ENCODE measurements at places on chromosomes 1 and 21.

DNA sequence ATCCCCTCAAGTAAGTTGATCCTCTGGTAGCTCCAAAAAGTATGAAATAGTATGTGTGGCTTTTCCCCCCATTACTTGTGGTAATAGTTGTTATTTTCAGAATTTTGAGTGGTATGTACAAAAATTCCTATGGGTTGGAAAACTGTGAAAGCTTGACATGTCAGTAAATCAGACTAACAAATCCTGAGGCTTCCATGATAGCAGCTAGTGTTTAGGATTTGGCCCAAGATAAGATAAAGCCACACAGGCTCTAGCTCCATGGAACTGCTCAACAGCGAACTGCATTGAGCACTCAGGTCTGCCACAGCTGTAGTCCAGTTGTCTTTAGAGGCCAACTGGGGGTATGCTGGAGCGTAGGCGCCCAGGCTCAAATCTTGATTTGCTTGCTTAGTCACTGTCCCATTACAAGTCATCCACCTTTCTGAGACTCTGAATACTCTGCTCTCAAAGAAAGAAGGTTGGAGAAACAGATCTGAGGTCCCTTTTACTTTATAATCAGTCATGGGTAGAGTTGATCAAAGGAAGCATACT, 28.7 kb downstream of the ATP1A1 start:
- DNase-seq, result no peak

DNA sequence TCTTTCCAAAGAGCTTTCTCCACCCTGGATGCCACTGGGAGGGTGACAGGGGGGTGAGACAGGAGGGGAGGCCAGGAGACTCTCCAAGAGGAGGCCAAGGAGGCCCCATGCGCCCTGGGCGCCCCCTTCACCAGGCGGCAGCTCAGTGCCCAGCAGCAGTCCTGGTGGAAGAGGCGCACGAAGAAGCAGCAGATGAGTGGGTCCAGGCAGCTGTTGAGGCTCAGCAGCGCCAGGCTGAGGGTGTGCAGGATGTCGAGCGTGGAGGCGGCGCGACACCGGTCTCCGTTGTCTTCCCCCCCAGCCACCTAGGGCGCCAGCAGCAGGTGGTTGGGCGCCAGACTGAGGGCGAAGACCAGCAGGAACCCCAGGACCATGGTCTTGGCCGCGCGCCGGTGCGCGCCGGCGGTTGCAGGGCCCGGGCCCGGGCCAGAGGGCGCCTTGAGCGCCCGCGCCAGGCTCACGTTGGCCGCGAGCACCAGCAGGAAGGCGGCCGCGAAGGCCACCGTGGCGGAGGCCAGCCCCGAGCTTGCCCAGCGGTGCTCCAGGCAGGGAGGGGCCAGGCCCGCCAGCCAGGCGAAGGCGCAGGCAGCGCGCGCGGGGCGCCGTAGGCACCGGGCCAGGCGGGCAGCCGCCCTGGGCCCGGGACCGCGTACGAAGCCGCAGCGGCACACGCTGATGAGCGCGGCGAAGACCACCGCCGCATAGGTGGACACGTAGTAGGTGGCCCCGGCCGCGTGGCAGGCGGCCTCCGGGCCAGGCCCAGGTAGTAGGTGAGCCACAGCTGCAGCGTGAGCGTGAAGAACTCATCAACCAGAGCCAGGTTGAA, 8.6 kb downstream of the TMEM35B start:
- no peak for DNase-seq

GRCh38 chr1:87451229-87451920, 122.7 kb downstream of the LMO4 start:
- DNase-seq, result no peak

DNA sequence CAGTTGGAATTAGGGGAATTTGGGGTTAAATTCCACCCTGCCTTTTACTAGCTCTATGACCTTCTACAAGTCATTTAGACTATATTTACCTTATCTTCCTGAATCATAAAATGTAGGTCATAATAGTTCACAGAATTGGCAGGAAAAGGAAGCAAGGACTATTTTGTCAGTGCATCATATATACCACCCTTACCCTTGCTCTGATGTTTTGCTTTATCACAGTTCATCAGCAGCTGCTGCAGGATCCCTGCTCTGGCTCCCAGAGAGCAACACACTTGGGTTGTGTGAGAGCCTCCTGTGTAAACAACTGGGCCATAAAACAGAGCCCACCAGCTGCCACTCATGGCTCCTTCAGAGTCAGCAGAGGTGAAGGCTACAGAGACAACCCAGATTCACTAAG, 631.6 kb upstream of the CAMK1G start:
- no peak for DNase-seq

DNA sequence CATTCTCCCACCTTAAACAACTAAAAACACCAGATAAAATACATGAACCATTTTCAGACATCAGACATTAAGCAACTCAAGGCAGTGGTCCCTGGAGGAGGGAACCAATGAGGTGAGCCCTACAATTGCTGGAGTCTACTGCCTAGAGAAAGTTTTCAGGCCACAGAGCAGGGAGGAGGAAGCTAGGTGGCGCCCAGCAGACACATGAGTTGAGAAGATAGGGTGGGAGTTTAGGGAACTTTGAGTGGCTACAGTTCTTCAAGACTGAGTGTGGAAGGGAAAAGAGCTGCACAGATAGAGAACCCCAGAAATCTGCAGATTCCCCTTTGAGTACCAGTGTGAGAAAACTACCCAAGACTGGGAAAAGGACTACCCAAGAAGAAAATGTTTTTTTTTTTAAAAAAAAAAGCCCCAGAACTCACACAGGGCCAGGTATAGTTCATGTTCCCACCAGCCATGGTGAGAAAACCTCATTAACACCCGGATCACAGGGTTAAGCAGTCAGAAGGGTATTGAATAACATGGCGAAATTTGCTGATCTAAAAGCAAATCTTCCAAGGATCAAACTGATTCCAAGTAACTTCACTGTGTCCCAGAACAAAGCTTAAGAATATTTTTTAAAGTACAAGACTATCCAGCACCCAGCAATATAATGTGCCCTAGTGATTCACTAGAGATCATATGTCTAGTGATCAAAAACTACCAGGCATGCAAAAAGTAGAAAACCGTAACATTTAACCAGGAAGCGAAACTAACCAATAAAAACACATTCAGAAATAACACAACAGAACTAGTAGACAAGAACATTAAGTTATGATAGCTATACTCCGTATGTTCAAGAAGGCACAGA, 12.0 kb downstream of the ALDH9A1 start:
- DNase-seq, result no peak

- peak; percentile 53 for DNase-seq
Measured at GRCh38 chr1:36359911-36360550, 25.7 kb downstream of the STK40 start.

DNA sequence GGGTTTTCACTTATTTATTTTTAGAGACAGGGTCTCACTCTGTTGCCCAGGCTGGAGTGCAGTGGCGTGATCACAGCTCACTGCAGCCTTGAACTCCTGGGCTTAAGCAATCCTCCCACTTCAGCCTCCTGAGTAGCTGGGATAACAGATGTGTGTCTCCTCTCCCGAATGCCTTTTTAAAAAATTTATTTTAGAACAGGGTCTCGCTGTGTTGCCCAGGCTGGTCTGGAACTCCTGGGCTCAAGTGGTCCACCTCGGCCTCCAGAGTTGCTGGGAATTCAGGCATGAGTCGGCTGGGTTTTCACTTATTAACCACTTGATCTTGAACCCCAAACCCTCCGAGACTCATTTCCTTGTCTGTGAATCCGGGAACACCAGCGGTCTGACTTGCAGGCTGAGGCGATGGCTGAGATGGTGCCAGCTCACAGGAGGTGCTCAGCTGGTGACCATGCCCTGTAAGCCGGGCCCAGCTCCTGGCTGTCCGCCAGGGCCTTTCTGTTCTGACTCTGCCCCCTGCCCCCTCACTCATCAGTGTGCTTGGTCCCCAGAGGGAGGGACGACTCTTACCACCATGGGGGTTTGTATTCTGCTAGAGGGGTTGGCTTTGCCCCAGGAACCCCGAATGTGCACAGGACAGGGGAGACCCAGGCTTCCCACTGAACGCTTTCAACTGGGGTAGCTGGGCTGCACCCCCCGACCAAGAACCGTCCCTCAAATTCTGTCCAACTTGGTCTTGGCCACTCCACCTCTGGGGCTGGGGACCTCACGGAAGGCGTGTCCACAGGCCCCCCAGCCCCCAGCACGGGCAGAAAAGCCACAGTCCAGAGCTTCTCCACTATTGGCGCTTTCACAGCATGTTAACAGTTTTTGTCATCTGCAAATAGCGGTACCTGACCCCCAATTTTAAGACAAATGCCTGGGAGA, 22.5 kb downstream of the MMEL1 start:
- no peak for DNase-seq

- no peak for DNase-seq
Measured at GRCh38 chr21:41480086-41480690, 27.8 kb downstream of the TMPRSS2 start.

DNA sequence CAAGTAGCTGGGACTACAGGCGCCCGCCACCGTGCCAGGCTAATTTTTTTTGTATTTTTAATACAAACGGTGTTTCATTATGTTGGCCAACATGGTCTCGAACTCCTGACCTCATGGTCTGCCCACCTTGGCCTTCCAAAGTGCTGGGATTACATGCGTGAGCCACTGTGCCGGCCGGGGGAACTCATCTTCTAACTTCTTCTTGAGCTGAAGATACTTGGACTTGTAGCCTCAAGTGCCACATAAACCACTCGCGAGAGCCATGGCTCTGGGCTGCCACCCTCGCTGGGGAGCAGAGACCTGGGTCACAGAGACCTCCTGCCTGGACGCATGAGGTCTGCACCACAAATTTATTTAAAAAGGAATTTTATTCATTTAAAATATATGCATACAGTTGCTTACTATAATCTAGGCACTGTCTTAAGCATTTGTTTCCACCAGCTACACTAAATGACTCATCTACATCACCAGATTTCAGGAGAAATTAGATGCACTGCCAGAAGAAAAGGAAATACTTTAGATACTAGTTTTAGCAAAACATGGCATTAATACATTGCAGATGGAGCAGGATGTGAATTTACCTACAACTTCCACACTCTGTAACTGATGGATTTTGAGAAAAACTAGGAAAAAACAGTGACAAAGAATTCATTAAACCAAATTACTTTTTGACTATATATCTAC, 29.9 kb upstream of the PUM1 start:
- DNase-seq, result no peak

DNA sequence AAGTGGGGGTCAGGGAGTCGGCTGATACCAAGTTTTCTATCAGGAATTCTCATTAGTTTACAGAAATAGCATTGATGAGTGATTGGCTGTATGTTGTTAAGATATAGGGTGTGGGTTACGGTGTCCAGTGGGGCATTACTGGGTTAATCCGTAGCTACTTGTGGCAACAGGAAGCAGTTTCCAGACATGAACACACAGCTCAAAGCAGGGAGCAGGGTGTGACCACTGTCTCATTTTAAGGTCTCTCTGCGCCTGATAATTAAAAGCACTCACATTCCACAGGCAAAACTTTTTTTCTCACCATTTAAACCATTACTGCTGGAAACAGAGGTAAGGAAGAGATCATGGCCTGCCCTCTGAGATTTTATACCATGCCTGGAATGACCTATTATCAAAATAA, 114.9 kb downstream of the SIK1 start:
- no peak for DNase-seq

- no peak for DNase-seq
Measured at GRCh38 chr1:15559189-15559810, 25.6 kb downstream of the AGMAT start.

DNA sequence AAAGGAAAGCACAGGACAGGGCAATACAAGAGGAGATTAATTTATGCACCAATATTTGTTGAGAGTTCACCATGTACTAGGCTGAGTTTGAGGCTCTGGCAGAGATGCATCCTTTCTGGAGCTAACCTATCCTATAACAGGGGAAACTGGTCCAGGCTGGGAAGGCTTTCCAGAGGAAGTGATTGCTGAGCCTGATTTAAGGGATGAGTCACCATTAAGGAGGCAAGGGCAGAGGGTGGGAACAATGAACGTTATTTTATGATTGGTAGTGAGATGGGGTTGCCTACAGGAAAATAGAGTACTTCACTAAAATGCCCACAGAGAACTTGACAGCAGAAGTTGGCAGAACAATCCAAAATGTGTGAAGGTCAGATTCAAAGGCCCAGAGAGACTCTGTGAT, 141.4 kb downstream of the PLPP3 start:
- no peak for DNase-seq

DNA sequence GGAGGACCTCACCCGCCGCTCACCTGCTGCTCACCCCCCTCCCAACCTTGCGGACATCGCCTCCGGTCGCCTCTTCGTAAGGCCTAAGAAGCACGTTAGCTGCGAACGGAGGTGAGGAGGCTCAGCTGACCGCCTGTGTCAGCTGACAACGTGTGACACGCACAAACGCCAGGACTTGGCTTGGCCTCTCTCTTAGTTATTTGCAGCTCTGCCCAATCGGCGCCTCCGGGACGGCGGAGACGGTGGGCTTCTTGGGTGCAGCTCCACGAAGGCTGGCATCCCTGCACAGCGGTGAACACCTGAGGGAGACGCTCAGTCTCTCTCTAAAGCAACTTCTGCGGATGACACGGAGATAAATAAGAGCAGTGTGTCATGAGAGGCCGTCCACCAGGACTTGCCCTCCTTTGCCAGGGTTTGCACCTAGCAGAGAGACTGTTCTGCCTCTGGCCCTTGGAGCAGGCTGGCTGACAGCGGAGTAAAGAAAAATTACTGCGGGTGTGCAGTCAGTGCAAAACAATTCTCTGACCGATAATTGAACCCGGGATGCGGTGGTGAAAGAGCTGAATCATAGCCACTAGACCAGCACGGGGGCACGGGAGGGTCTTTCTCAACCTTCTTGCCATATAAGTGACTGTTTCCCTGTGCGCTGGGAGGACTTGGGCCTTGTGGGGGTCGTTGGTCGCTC, 318.9 kb downstream of the FAM72C start:
- no peak for DNase-seq

DNA sequence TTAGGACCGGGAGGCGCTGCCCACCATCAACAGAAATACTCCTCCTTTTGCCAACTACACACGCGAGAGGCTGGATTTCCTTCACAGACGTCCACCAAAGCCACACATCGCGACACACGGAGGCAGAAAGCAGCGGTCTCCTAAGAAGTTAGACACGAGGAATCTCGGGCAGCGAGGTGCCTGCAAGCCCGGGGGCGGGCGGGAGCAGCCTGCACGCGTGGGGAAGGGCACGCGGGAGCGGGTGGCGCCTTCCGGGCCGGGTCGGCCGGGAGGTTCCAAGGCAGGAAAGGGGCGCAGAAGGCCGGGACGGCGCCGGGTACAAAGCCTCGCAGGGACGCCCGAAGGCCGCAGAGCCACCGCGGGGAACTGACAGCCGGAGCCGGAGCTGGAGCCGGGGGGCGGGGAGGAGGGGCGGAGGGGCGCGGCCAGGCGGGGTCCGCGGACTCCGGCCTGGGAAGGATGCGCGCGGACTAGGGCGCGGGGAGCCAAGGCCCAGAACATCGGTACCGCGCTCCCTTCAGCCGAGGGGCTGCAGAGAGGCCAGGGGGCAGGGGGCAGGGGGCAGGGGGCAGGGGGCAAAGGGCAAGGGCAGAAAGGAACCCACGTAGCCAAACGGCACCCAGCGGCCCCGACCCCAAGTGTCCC, 722 bp downstream of the NPHP4 start:
- peak; percentile 65 for DNase-seq

GRCh38 chr1:29703596-29704370, 467.5 kb downstream of the PTPRU start:
- no peak for DNase-seq

DNA sequence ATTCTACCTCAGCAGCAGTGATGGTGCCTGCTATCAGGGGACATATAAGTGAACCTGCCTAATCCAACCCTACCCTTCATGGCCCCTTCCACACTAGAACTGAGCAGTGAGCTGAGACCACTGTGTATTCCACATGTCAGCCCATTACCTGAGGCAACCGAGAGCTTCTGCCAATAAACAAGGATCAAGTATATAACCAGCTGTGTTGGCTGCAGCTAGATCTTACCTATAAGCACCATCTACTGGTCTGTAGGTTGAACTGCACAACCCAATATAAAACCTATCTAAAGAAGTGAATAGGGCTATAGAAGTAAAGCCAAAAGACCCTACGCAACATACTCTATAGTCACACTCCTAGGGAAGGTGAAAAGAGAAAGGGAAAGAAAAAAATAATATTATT, 376.9 kb downstream of the HHIPL2 start:
- no peak for DNase-seq

Measured in CD4-positive, alpha-beta T cell treated with Interleukin-17A for 4 hours (primary cell).